Caco-2 (cell line): ENCODE measurements at places on chromosomes 4 and X. TPM values are rescaled to one million over a fixed set of nuclear protein-coding genes. Genes with fewer than 3 reads are reported as not detected.

- no peak for DNase-seq
Observed at GRCh38 chr4:1315836-1316536, 26.3 kb downstream of the MAEA start.

DNA sequence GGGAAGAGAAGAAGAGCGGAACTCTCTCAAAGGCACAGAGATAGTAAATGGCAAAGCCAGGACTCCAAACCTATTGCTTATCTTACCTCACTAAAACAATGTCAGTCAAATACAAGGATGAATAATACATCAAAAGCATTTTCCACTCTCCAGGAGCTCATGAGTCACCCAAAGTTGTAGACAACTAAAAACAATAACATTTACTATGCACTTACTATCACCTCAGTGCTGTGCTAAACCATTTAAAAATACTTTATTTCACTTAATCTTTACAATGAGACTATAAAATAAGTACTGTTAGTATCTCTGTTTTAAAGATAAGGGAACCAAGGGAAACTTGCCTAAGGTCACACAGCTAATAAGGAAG lies 163.2 kb upstream of the SPANXC start:
- no peak for DNase-seq

- no peak for DNase-seq
Observed at GRCh38 chrX:39899856-39900776, 197.6 kb downstream of the BCOR start.

- DNase-seq = no peak
Observed at GRCh38 chr4:39046249-39046648, 14.0 kb upstream of the TMEM156 start.

DNA sequence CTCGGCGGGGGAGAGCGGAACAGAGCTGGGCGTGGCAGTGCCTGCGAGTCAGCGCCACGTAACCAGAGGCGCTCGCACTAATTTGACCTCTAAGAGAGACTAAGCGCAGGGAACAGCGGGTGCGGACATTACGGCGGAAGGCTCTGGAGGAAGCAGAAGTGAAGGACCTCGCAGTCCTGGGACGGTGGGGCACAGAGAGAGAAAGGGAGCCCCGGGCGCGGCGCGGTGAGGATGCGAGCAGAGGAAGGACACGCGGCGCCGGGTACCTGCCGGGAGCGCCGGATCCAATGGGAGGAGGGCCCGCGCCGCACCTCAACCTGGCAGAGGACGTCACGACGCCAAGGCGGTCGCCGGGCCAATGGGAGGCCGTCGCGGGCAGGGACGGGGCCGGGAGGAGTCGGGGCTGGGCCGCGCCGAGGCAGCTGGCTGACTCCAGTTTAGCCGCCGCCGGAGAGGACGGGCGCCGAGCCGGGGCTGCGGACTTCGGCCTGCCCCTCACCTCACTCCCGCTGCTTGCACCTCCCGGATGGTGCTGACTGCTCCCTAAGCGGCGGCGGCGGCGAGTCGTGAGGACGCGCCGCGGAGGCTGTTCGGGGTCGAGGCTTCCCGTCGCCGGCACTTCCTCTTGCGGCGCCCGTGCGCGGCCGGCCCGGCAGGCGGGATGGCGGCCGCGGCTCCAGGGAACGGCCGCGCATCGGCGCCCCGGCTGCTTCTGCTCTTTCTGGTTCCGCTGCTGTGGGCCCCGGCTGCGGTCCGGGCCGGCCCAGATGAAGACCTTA lies at the start of gene TMEM165:
Gene TMEM165 (plus strand): TSS at position 429 of the 779 bp plus-strand sequence. CDS start 233 bp downstream, at position 662.
- peak; percentile 91 for DNase-seq

- no peak for DNase-seq
Observed at GRCh38 chr4:187444061-187444460, 551.5 kb upstream of the ZFP42 start.

- no peak for DNase-seq
Observed at GRCh38 chr4:115187136-115187535, 73.7 kb upstream of the NDST4 start.

DNA sequence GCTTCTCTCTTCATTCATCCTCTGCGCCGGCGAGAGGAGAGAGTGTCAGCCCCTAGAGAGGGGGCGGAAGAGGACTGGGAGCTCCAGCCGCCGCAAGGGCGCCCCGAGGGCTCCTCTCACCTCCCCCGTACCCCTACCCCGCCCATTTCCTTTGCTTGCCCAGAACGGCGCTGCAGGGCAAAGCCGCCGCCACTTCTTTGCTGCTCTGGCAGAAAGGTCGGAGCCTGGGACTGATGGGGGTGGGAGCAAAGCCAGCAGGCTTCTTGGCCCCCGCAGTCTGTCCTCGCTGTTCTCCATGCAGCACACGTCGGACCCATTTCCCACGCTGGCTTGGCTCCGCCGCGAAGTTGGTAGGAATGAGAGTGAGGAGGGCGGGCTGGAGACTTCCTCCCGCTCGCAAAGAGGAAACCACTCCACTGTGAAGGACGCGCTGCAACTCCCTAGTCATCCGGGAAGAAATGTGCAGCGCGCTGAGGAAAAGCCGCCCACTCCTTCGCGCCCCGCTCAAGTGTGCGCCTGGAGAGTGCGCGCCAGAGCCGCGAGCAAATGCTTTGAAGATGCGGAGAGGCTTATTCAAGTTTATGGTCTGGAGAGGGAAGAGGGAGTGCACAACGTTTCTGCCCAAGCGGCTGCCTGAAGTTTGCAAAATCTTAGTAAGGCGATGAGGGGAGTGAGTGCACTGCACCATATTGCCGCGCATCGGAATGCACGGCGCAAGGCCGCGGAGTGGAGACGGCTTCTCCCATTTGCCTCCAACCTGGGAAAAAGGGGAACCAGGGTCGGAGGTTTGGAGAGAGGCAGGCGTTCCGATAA lies 2.8 kb upstream of the PCDH7 start:
- peak; percentile 73 for DNase-seq

Gene RADX
- 2.2 and 3.4 TPM in 2 replicates for total RNA-seq

Gene NLRP2B
- not detected in 2 replicates for total RNA-seq

Gene MAGEB10
- not detected in 2 replicates for total RNA-seq

Gene LRAT
- total RNA-seq = 0.73 and 0.91 TPM in 2 replicates

DNA sequence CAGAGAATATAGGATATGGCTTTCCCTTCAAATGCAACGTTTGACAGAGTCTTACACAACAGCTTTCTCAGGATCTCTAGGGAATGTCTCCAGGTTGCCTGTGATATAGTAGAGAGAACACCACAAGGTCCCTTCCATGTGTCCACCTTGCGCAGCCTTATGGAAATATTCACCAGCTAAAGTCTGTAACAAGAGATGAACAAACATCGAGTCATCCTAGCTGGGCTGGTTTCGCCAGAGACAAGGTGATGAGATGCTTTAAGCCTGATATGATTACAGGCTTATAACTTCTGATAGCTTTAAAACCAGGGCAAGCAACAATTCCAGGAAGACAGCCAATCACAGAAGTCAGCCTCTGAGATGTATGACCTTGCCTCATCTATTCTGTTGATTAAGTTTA lies 83.8 kb downstream of the SEL1L3 start:
- DNase-seq = peak; percentile 15

Gene ZIC3
- total RNA-seq = not detected in 2 replicates

Gene POU3F4
- total RNA-seq = not detected in 2 replicates

Gene CFP
- total RNA-seq = 0.34 and 0.88 TPM in 2 replicates

Gene C4orf51
- not detected in 2 replicates for total RNA-seq

DNA sequence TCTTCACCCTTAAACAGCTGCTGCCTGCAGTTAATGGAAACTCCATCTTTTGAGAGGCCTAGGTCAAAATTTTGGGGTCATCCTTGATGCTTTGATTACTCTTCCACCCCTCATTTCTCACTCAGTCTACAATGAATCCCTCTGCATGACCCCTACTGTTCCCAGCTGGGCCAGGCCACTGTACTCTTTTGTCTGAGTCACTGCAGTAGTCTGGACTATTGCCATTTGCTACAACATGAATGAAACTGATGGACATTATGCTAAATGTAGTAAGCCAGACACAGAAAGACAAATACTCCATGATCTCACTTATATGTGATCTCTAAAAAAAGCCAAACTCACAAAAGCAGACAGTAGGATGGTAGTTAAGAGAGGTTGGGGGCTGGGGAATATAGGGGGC lies 28.3 kb downstream of the STK32B start:
- no peak for DNase-seq

Gene CPE
- total RNA-seq = 4.6 and 5.9 TPM in 2 replicates

GRCh38 chr4:24274381-24274941 lies 309.9 kb downstream of the DHX15 start:
- no peak for DNase-seq

DNA sequence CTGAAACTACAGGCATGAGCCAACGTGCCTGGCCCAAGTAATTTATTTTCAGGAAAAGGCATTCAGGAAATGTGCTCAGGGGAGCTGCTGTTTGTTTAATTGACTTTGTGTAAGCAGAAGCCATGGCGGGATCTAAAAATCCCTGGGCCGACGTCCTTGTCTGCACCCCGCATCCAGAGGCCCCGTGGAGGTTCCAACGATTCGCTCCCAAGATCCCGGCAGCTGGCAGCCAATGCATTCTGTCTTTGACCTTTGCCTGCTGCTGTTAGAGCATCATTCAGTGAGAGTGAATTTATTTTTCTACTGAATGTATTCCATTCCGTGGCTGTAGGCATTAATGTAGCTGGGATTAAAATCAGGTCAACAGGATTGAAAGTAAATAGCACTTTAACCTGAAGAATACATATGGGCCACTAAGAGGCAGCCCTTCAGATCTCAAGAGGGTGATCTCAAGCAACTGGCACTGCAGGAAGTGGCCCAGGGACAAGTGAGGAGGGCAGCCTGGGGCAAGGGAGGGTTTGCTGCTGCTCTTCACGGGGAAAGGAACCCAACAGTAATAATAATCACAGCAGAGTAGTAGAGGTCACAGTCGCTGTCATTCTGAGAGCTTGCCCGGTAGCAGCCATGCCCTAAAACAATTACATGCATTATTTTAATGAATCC lies 75.2 kb downstream of the PSAPL1 start:
- no peak for DNase-seq

Gene ZMAT1
- total RNA-seq = 0.12 and 0.14 TPM in 2 replicates

DNA sequence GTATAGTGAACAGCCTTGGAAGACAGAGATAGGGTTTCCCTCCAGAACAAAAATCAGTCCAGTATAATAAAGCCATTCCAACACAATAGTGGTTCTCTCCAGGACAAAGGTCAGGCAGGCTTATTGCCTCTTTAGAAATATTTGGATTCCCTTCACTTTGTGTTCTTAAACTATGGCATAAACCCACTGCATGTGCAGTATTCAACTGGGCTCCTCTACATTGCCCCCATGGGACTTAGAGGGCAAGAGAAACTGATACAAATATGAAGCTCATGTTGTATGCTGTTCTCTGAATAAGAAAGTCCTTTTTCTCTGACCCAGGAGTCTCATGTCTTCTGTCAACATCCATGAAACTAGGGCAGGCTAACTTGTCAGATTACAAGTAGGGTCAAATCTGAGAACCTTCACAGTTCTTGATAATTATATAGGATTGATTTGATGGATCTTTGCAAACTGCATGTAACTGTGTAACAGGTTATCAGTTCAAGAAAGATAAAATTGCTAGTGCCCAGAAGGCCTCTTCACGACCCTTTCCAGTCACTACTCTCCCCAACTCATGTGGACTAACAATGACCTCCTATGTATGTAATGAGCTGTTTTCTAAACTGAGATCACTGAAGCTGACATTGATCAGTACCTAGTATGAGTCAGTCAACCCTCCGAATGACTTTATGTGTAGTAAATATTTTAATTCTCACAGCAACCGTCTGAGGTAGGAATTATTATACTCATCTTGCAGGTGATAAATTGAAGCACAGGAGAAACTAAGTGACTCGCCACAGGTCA lies 31.9 kb upstream of the FAM9C start:
- no peak for DNase-seq

Gene ARX
- 0.49 and 0.52 TPM in 2 replicates for total RNA-seq

Gene CEP44
- 18.5 and 20.0 TPM in 2 replicates for total RNA-seq

- DNase-seq = peak; percentile 36
Observed at GRCh38 chrX:108537005-108537404, 97.4 kb downstream of the COL4A5 start.

Gene RBM46
- not detected in 2 replicates for total RNA-seq

Gene ASMT
- not detected in 2 replicates for total RNA-seq

DNA sequence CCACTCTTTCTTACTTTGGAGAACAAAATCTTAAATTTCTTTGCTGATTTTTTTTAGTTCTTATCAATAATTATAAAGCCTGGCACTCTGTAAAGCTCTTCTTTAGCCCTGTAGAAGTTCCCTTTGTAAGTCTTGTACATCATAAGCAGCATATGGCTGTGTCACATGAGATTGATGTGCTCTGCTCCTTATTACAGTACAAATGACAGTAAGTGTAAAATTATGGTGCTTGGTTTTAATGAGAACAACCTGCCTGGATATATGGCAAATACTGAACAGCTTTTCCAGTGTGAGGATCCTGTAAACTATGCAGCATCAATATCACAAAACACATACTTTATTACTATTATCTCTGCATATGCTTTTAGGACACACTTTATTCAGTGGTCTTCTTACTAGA lies 145.9 kb upstream of the GNPDA2 start:
- no peak for DNase-seq

DNA sequence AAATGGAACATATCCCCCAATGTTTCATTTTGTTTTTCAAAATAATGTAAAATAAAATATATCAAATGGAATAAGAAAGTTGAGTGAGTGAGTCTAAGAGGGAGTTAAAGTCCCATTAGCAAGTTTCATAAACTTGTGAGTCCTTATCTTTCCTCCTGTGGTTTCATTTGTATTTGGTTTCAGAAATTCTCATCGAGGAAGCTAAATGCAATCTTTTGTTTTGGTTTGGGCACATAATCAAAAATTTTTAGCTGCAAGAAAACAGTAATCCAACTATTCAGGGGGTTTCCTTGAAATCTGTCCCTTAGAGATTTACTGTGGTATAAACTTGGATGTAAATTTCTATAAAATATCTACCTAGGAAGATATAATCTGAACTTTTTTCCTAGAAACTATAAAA lies 124.2 kb downstream of the CAMK2D start:
- DNase-seq = no peak

DNA sequence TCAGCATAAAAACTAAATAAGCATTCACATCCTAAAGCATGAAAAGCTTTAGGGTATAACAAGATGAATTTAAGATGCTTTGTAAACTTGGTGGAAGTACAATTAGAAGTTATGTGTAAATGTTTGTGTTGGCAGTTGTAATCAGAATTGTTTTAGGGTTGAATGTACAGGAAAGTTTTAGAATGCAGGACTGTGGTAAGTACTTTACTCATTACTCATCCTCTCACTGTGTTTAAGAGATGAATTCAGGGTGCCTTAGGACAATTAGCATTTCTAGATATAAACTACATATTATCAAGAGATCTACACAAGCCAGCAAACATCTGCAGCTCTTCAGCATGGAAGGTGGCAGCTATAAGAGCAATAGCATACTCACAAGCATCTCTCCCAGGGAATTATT lies 77.5 kb upstream of the ELOVL6 start:
- DNase-seq = no peak

GRCh38 chr4:97104666-97105065 lies 1038.6 kb downstream of the STPG2 start:
- DNase-seq = no peak

Gene MEPE
- not detected in 2 replicates for total RNA-seq
